ENCODE measurements at places on chromosomes 12 and 14.

DNA sequence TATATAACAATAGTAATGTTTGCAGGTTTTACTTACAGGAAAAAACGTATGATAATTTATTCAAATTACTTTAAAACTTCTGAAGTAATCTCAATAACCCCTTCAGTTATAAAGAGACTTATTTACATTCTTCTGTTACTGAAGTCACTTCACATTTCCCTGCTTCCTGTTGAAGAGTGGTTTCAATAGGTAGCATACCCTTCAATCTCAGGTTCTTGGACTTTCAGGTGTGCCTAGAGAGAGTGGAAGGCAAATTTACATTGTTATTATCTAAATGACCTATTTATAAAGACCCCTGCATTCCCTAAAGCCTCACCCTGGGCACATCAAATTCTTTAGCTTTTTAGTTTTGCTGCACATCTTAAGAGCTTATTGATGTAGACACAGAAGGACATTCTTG is 137.6 kb upstream of the AEBP2 start:
- DNase-seq, result no peak

DNA sequence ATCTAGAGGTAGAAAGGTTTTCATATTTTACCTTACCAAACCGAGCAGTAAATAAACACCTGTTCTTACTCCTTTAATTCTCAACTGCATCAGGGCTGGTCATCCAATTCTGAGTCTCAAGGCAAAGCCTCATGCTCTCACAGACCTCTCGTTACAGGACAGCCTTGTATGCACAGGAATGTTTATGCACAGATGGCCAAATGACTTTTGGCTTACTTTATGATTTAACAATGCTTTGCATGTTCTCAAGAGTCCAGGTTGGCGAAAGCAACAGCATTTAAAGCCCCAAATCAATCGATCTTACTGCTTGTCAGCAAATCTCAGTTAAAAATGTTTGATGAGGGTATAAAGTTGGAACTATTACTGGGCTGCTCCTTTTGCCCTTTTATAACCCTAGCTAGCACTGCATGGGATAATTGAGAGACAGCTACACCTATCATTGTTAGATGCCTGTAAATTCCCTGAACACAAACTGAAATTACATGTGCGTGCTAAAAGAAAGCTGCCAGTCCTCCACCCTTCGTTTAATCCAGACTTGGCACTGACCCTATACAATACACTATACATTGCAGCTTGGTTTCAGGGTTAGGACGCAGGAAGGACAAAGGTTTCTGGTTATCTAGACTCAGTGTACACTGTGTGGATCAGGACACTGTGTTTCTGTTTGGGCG is 63.6 kb downstream of the TMCC3 start:
- DNase-seq, result no peak

- peak; percentile 74 for DNase-seq
Observed at GRCh38 chr14:69695322-69696203, 71.4 kb upstream of the SRSF5 start.

GRCh38 chr12:112606611-112607365 is 184.8 kb upstream of the RPH3A start:
- DNase-seq, result no peak

GRCh38 chr12:128961308-128961902 is 108.1 kb downstream of the GLT1D1 start:
- no peak for DNase-seq

GRCh38 chr14:48853159-48853558 is 733.0 kb downstream of the RPS29 start:
- no peak for DNase-seq

DNA sequence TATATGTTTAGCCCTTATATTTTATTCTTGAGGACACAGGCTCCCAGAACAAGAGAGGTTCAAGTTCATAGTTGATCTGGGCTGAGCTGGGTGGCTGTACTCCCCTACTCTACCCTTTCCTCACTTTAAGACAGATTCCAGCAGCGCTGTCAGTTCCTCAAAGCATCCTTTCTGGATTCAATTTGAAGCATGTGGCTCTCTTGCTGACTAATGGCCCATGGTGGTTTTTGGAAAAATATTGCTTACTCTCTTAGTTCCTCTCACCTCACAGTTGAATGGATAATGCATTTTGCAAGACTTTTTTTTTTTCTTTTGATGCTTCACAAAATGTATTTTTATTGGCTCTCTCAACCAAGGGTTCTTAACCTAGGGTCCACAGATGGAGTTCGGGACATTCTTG is 4.1 kb downstream of the PELI2 start:
- no peak for DNase-seq

DNA sequence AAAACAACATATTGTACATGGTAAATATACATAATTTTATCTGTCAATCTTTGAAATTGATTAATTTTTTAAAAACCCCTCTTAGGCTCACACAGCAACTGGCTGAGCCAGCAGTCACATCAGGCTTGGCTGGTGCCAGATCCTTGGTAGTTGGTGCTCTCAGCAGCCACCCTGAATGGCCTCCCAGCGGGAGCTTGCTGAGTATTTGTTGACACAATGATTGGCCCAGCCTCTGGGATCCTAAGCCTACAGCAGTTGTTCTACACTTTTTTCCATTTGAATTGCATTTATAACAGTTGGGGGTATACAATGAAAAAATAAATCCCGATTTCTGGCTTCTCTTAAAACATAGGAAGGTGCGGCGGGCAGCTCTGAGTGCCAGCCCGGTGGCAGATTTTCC is 11.1 kb downstream of the PRKAB1 start:
- no peak for DNase-seq

- DNase-seq, result no peak
Observed at GRCh38 chr12:52038447-52038846, 12.8 kb upstream of the NR4A1 start.

- DNase-seq, result no peak
Observed at GRCh38 chr14:99380402-99380801, 100.3 kb downstream of the SETD3 start.

- no peak for DNase-seq
Observed at GRCh38 chr12:92068459-92068858, 77.2 kb downstream of the BTG1 start.

DNA sequence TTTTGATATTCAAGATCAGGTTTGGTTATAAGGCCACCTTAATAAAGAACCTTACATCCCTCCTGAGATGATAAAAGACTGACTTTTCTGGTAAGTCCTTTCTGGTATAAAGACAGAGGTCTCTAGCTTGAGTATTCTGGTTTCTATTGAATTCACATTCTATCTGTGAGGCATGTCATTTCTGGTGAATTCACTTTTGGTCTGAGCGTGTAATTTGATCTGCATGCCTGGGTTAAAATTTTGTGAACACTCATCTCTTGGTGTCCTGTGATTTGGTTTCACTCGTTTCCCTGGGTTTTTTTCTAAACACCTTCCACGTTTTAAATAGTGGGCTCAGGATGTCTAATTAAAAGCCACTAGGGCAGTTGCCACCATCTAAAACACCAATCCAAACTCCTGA is 12.2 kb downstream of the EIF5 start:
- no peak for DNase-seq

DNA sequence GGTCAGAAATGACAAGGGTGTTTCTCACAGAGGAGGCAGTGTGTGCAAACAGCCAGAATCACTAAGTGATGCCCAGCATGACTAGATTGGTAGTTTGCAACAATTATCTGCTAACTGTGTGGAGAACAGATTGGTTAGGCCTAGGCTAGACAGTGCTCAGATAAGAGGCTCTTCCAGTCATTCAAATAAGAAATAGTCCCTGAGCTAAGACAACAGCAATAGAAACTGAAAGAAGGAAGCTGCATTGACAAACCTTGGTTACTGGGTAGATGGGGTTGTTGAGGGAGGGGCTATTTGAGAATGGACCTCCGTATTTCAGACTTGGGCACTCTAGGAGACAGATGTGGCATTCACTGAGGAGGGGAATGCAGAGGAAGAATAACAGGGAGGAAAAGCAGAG is 255.0 kb upstream of the NPAS3 start:
- DNase-seq, result no peak

DNA sequence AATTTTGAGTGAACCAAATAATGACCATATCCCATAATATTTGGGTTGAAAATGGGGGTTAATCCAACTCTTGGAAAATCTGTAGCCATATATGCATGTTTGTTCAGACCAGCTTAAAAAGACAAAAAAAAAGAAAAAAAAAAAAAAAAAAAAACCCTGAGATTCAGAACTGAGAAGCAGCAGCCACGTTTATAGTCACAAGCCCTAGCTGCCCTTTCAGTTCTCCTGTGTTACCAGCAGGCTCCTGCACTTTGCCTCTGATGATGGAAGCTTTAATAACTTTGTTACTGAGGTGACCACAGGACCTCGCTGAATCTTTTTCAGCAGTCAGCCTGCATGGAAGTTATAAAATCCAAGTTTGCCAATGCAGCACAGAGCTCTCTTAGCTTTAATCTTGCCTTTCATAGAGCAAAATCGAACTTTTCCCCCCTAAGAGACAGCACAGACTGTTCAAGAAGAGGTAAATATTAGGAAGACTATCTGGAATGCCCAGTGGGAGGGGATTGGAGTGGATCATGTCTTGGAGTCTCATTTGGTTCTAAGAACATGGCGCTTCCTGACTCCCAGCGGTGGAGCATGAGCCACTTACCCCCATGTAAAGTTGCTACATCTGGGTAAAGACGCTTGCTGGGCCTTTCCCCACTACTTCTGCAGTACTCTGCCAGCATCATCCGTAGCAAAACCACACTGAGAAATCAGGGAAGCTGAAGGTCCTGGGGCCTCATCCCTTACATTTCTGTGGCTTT is 20.6 kb downstream of the GNG2 start:
- no peak for DNase-seq

- DNase-seq, result no peak
Observed at GRCh38 chr12:56616925-56617324, 13.2 kb downstream of the BAZ2A start.

GRCh38 chr12:737122-737739 is 15.1 kb upstream of the WNK1 start:
- no peak for DNase-seq

GRCh38 chr12:52643233-52644077 is 8.6 kb downstream of the KRT2 start:
- no peak for DNase-seq

DNA sequence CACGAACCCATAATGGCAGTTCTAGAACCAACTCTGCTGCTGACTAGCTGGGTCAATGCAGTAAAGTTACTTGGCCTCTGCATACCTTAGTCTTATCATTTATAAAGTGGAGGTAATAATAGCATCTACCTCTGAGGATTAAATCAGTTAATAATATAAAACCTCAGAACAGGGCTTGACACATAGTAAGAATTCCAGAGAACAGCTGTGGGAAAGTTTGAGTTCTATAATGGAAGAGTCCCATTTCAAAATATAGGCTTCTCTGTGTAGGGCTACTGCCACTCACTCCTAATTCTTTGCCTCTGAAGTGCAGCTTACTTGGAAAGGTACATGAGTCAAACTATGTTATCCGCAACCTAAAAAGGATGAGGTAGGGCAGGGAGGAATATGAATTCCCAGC is 269.2 kb upstream of the PRKD1 start:
- no peak for DNase-seq

DNA sequence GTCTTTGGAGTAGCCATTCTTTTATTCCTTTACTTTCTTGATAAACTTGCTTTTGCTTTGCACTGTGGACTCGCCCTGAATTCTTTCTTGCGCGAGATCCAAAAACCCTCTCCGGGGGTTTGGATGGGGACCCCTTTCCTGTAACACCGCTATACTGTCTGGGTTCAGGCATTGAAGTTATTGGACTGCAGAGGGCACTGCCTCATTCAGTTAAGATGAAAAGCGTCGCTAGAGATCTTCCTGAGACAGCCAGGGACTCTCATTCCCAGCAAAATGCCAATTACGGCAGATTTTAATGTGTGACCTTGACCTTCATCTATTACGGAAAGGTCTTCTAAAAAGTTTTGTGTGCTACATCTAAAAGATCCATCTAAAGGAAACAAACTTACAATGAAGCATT is 17.3 kb upstream of the RIMKLB start:
- no peak for DNase-seq

DNA sequence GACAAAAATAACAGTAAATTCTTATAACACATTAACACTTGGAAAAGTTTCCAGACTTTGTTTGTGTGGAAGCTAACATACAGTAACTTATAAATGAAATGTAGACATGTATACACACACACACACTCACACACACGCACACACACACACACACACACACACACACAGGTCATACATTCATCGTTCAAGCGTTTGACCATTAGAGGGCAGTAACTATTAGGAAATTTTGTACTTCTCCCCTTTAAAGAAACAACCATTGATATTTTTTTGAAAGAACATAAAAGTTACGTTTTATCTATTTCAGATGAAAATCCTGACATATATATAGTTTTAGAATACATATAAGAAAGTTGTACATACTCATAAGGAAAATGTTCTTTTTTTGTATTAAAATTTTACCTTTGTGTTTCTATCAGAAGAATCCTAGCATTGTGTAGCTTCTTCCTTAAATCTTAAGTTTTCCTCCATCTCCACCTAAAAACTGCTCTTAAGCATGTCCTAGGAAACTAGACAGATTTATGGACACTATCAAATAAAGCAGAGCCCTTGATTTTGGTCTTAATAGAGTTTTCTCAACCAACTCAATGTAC is 29.0 kb downstream of the PTPRQ start:
- DNase-seq, result peak; percentile 70

GRCh38 chr14:96581902-96582301 is 79.7 kb downstream of the PAPOLA start:
- DNase-seq, result no peak

GRCh38 chr14:88868558-88869159 is 44.2 kb downstream of the TTC8 start:
- DNase-seq, result peak; percentile 8

- DNase-seq, result no peak
Observed at GRCh38 chr12:80857311-80857710, 80.4 kb downstream of the LIN7A start.

DNA sequence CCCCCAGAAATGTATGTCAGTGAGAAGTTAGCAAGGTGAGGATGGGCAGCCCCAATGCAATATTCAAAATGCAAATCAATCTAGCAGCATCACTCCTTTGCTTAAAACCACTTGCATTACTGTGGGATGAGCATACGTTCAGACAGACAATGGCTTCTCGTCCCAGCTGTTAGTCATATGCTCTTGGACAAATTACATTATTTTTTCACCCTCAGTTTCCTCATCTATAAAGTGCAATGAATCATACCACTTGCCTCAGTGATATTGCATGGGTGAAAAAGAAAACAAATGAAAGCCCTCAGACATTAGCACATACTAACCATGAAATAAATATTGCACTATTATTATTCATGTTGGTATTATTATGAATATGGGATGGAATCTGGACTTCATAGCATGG is 132.3 kb downstream of the C12orf75 start:
- no peak for DNase-seq

DNA sequence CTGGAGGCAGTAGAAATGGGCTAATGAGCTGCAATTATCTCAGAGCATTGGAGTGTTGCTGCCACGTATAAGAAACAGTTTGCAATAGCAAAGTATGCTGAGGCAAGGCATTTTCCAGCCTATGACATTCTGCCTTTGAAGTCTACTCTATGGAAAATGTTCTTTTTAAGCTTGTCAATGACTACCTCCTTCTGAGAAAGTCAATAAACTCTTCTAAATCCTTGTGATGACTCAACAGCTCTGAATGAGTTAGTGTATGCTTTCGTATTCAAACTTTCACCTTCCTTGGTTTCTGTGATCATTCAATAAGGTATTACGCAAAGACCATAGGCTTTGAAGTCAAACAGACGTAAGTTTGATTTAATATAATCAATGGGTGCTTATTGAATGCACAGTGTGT is 111.2 kb downstream of the CAPZA3 start:
- no peak for DNase-seq
